T-helper 17 cell (primary cell): ENCODE measurements at places on chromosomes 4 and X. TPM values are rescaled to one million over a fixed set of nuclear protein-coding genes. Genes with fewer than 3 reads are reported as not detected.

The TRO gene
- total RNA-seq, result 0.39 TPM

The SCD5 gene
- 0.60 TPM for total RNA-seq

The FGF13 gene
- not detected for total RNA-seq

DNA sequence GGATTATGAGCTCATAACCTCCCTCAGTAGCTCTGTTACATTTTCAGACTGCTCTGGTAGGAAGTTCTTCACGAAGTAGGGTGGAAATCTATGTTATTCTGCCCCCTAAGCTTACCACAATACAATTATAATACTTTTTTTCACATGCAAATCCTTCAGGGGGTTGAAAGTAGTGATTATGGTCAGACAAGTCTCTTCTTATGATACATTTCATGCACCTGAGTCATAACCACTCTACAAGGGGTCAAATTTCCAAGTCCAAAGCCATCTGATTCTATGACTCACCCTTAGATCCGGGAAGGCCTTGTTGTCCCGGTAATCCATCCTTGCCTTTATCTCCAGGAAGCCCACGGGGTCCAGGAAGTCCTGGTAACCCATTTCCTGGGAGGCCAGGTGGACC lies 95.2 kb downstream of the ATG4A start:
- DNase-seq, result no peak

- no peak for DNase-seq
Observed at GRCh38 chr4:73919691-73920090, 50.5 kb downstream of the CXCL1 start.

- no peak for DNase-seq
Observed at GRCh38 chrX:17531500-17531899, 156.5 kb downstream of the NHS start.

- DNase-seq, result no peak
Observed at GRCh38 chr4:7793186-7793585, 146.5 kb downstream of the AFAP1 start.

- no peak for DNase-seq
Observed at GRCh38 chr4:160217352-160217751, 1114.5 kb downstream of the RAPGEF2 start.
